Thyroid gland (tissue), 4 donors: ENCODE measurements at places on chromosomes 12 and 14. TPM values are rescaled to one million over a fixed set of nuclear protein-coding genes. Genes with fewer than 3 reads are reported as not detected.

GRCh38 chr12:42396473-42397259 lies 70.7 kb downstream of the PPHLN1 start:
- no peak for DNase-seq
- H3K4me1 ChIP-seq, result no peaks in the 10 kb centered on the region
- H3K27me3 ChIP-seq, result no peaks in the 10 kb centered on the region
- H3K4me3 ChIP-seq, result no peak overlapping the region
- H3K36me3 ChIP-seq, result peaks cover 3% of the 10 kb centered on the region
- H3K27ac ChIP-seq, result no peak overlapping the region

DNA sequence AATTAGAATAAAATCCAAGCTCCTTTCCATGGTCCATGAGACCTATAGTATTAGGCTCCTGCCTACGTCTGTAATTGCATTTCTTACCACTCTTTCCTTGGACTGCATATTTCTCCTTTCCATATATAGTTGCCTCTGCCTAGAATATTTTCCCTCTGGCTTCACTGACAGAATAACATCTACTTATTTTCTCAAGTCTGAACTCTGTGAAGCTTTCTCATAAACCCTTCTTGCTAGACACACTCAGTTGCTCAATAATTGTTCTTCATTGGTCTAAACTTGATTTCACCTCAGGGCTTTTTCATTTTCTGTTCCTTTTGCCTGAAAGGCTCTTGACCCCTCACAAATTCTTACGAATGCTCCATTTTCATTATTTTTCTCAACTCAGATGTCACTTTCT lies 36.9 kb upstream of the KRAS start:
- no peak overlapping the region for H3K27ac ChIP-seq
- DNase-seq, result no peak
- H3K4me1 ChIP-seq, result no peaks in the 10 kb centered on the region
- H3K27me3 ChIP-seq, result no peaks in the 10 kb centered on the region
- no peaks in the 10 kb centered on the region for H3K36me3 ChIP-seq

NOS1 gene
- total RNA-seq, result 2.8 TPM

PRB2 gene
- not detected for total RNA-seq

IL23A gene
- not detected for total RNA-seq

- DNase-seq, result no peak
- H3K27ac ChIP-seq, result no peak overlapping the region
- no peaks in the 10 kb centered on the region for H3K36me3 ChIP-seq
- no peaks in the 10 kb centered on the region for H3K27me3 ChIP-seq
These were observed 683.4 kb downstream of the SLC16A7 start for GRCh38 chr12:60279221-60279620.

- H3K4me1 ChIP-seq, result peaks cover 3% of the 10 kb centered on the region
- DNase-seq, result no peak
- H3K27ac ChIP-seq, result no peak overlapping the region
- no peak overlapping the region for H3K4me3 ChIP-seq
- H3K27me3 ChIP-seq, result no peaks in the 10 kb centered on the region
These were observed 152.6 kb downstream of the GLT1D1 start for GRCh38 chr12:129005829-129006228.

DNA sequence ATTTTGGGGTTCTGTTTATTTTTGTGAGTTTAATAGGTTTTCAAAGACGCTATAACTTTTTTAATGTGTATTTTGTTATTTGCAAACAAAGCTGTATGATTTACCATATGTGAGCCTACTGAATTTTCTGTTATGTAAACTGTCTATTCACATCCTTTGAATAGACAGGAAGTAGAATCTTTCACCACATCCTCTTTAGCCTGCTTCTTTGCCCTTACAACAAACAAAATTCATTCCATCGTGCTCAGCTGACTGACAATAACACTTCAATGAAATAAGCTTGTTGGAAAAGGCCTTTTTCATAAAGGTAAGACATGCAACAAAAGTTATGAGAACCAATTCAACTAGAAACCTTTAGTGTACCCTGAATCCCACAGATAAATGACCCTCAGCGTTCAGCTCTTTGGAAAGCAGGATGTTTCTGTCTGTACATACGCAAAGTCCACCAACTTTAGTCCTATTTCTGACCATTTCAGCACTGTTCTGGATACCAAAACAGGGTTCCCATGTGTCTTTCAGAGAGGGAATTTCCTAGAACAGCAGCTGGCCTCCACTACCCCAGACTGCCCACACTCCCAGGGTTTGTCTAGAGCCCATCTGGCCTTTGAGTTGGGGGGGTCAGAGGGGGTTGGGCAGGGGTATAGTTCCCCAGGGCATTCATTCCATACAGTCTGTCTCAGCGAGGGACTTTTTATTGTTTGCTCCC lies 71.3 kb downstream of the DUSP6 start:
- DNase-seq, result no peak
- no peaks in the 10 kb centered on the region for H3K27me3 ChIP-seq
- H3K27ac ChIP-seq, result no peak overlapping the region
- no peaks in the 10 kb centered on the region for H3K36me3 ChIP-seq
- H3K4me1 ChIP-seq, result no peaks in the 10 kb centered on the region
- H3K4me3 ChIP-seq, result no peak overlapping the region

- no peak for DNase-seq
- H3K4me3 ChIP-seq, result no peak overlapping the region
- H3K4me1 ChIP-seq, result peaks cover 10% of the 10 kb centered on the region
These were observed 611.1 kb downstream of the AACS start for GRCh38 chr12:125676366-125676765.

NEK9 gene
- 65.4 TPM for total RNA-seq

GRCh38 chr12:50218386-50218785 lies 51.2 kb upstream of the CERS5 start:
- DNase-seq, result no peak
- H3K27ac ChIP-seq, result no peak overlapping the region
- no peak overlapping the region for H3K4me3 ChIP-seq
- H3K36me3 ChIP-seq, result no peaks in the 10 kb centered on the region

LRRC10 gene
- not detected for total RNA-seq

- no peak for DNase-seq
- H3K4me1 ChIP-seq, result peaks cover 7% of the 10 kb centered on the region
- H3K36me3 ChIP-seq, result no peaks in the 10 kb centered on the region
- H3K27ac ChIP-seq, result no peak overlapping the region
These were observed 28.5 kb downstream of the OSBPL8 start for GRCh38 chr12:76531056-76531455.

ZDHHC22 gene
- total RNA-seq, result not detected

DNA sequence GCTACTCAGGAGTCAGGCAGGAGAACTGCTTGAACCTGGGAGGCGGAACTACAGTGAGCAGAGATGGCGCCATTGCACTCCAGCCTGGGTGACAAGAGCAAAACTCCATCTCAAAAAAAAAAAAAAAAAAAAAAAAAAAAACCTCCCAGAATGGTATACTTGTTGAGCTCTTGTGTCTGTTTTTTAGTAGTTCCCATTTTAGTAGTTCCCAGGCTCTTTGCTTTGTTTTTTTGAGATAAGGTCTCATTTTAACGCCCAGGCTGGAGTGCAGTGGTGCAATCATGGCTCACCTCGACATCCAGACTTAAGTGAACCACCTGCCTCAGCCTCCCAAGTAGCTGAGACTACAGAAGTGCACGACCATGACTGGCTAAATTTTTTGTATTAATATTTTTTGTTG lies 13.4 kb downstream of the ATXN2 start:
- no peaks in the 10 kb centered on the region for H3K4me1 ChIP-seq
- H3K27me3 ChIP-seq, result no peaks in the 10 kb centered on the region
- H3K36me3 ChIP-seq, result no peaks in the 10 kb centered on the region
- DNase-seq, result no peak
- no peak overlapping the region for H3K4me3 ChIP-seq

DNA sequence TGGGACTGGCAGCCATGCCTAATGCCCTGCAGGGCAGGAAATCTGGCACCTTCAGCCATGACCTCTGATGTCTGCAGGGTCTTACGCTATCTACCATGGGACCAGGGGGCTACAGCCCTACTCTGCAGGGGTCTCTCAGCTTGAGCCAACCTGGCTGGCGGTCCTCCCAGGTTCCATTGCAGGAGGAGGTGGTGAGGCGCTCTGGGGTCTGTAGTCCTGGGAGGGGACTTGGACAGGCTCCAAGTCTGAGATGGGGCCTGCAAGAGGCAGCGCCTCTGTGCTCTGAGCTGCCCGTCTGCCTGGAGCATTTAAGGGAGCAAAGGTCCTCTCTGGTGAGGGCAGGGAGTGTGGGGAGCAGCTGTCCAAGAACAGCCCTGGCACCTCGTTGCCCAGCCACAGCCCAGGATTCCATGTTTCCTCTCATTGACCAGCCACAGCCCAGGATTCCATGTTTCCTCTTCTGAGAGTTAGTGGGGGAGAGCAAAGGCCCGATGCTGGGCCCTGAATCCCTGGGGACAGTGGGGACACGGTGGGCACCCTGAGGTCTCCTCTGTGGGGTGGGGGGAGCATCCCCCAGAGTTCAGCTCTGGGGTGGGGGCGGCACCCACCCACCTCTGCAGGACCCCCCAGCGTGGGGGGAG lies 655 bp downstream of the PLD4 start:
- no peaks in the 10 kb centered on the region for H3K36me3 ChIP-seq
- H3K4me3 ChIP-seq, result no peak overlapping the region
- no peaks in the 10 kb centered on the region for H3K27me3 ChIP-seq
- DNase-seq, result no peak
- H3K27ac ChIP-seq, result no peak overlapping the region
- H3K4me1 ChIP-seq, result no peaks in the 10 kb centered on the region

- H3K27me3 ChIP-seq, result no peaks in the 10 kb centered on the region
- H3K4me1 ChIP-seq, result peaks cover 4% of the 10 kb centered on the region
- no peak overlapping the region for H3K27ac ChIP-seq
- H3K4me3 ChIP-seq, result no peak overlapping the region
- no peak for DNase-seq
- H3K36me3 ChIP-seq, result no peaks in the 10 kb centered on the region
These were observed 404.4 kb downstream of the SLC6A15 start for GRCh38 chr12:84507956-84508850.

GZMH gene
- total RNA-seq, result 1.2 TPM

DNA sequence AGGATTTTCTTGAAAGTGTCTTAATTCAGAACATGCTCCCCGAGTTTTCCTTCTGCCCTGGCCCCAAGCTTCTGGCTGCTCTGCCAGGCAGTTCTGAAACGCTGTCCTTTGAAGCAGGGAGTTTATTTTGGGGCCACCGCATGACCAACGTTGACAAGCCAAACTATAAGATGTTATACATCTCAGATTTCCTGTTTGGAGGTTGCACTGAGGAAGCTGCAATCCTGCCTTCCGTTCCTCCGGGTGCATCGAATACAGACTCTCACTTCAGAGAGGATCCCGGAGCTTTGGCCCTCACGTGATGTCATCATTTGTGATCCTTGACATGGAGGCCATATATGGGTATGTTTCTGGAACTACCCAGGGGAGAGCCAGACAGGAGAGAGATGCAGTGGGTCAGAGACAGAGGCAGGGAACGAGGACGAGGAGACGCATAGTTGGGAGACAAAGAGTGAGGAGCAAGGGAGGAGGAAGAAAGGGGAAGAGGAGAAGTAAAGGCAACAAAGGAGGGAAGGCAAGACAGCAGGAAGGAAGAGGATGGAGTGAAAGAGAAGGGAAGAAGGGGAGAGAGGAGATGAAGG lies at the start of gene ASB2:
TSS of gene ASB2 (minus strand) at position 94 of the 581 bp plus-strand sequence. CDS start 12,031 bp downstream, outside the sequence.
- H3K4me1 ChIP-seq, result no peaks in the 10 kb centered on the region
- DNase-seq, result no peak
- no peak within 1 kb of the TSS for H3K4me3 ChIP-seq
- no peaks in the 10 kb centered on the region for H3K27me3 ChIP-seq
- H3K27ac ChIP-seq, result no peak within 1 kb of the TSS

PARPBP gene
- 3.1 TPM for total RNA-seq

GRCh38 chr14:89212386-89213235 lies 204.4 kb downstream of the FOXN3 start:
- H3K4me1 ChIP-seq, result peaks cover 26% of the 10 kb centered on the region
- no peak for DNase-seq
- H3K27me3 ChIP-seq, result no peaks in the 10 kb centered on the region
- H3K4me3 ChIP-seq, result no peak overlapping the region
- no peak overlapping the region for H3K27ac ChIP-seq
- H3K36me3 ChIP-seq, result no peaks in the 10 kb centered on the region

DNA sequence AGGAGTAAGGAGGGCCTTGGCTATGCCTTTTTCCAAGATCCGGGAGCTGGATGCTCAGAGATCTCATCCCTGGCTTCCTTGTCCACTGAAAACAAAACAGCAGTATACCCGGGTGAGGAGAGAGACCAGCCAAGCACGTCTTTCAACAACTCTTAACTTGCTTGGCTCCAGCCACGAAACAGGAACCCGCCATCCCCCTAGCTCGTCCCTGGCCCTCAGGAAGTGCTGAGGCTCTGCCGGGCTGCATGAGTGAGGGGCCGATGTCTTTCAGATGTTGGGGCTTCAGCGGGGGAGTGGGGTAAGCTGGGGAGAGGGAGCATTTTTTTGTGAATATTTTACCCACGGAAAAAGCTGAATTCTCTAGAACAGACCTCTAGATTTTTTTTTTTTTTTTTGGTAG lies 231.1 kb downstream of the CACNA1C start:
- no peaks in the 10 kb centered on the region for H3K36me3 ChIP-seq
- H3K27me3 ChIP-seq, result no peaks in the 10 kb centered on the region
- H3K4me1 ChIP-seq, result peaks cover 12% of the 10 kb centered on the region
- DNase-seq, result no peak
- no peak overlapping the region for H3K4me3 ChIP-seq

GRCh38 chr14:68828698-68829097 lies 35.8 kb upstream of the ZFP36L1 start:
- H3K4me3 ChIP-seq, result no peak overlapping the region
- H3K27ac ChIP-seq, result no peak overlapping the region
- no peaks in the 10 kb centered on the region for H3K27me3 ChIP-seq
- DNase-seq, result no peak
- H3K36me3 ChIP-seq, result no peaks in the 10 kb centered on the region

- no peaks in the 10 kb centered on the region for H3K36me3 ChIP-seq
- peaks cover 6% of the 10 kb centered on the region for H3K4me1 ChIP-seq
- no peaks in the 10 kb centered on the region for H3K27me3 ChIP-seq
These were observed 669 bp downstream of the TSPAN11 start for GRCh38 chr12:30927222-30927611.

REP15 gene
- total RNA-seq, result 2.0 TPM

ACOT4 gene
- 1.1 TPM for total RNA-seq

TAS2R13 gene
- 15.6 TPM for total RNA-seq

DNA sequence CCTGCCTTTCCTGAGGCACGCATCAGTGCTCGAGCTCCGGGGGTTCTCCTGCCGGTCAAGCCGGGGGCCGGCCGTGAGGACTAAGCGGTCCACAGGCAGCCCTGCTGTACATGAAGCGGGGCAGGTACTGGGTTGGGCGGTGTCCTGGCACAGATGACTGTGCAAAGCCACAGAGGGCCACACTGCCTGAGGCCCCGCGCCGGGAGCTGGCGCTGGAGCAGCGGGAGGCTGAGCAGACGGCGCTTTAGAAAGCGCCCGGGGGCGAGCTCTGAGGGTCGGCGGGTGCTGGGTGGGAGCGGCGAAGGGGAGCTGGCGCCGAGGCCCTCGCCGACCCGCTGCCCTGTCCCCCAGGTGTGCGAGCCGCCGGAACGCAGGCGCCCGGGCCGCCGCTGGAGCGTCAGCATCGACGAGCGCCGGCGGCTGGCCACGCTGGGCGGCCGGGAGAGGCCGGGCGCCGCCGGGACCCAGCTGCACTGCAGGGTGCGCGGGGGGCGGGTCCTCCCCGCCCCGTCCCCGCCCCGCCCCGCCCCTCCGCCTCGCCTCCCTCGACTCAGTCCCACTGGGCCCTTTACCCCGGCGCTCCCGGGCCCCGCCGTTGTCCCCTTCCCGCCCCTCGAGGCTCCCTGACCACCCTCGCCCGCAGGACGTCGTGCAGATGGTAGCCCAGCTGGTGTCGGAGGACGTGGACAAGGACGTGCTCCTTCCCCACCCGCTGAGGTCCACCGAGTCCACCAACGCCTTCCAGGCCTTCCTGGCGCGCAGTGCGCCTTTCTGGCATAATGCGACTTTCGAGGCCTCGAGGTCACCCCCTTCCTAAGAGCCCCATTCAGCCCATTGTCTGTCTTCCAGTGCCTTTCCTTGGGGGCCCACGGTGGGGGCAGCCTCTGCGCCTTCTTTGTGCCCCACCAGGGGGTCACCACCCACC lies 8.3 kb upstream of the MTA1 start:
- H3K4me1 ChIP-seq, result peaks cover 20% of the 10 kb centered on the region
- H3K4me3 ChIP-seq, result no peak overlapping the region
- H3K27me3 ChIP-seq, result no peaks in the 10 kb centered on the region
